Calu3 (cell line): ENCODE measurements at places on chromosomes 5 and 9. TPM values are rescaled to one million over a fixed set of nuclear protein-coding genes. Genes with fewer than 3 reads are reported as not detected.

- DNase-seq = peak; percentile 51
Observed at GRCh38 chr9:136996361-136997292, at the start of gene CLIC3. TSS of gene CLIC3 (minus strand) at chr9:136996568. CDS start at chr9:136996543, 25 bp downstream.

- DNase-seq = no peak
Observed at GRCh38 chr5:66551338-66551737, 44.9 kb upstream of the MAST4 start.

DNA sequence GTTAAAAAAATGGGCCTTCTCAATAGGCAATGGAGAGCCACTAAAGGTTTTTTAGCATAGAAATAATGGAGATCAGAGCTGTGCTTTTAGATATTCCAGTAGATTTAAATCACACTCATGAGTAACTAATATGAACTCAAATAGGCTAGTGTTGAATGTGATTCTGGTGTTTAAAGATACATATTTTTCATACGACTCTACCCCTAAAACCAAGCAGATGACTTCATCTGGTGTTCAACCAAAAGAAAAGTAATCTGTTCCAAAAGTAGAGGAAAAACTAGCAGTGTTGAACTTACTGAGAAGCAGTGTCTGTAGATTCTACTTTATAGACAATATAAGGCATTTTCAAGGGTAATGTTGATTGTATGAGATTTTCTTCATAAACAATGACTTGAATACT is 138.1 kb downstream of the TSSK1B start:
- no peak for DNase-seq

- no peak for DNase-seq
Observed at GRCh38 chr9:129398961-129399633, 221.0 kb upstream of the IER5L start.

DNA sequence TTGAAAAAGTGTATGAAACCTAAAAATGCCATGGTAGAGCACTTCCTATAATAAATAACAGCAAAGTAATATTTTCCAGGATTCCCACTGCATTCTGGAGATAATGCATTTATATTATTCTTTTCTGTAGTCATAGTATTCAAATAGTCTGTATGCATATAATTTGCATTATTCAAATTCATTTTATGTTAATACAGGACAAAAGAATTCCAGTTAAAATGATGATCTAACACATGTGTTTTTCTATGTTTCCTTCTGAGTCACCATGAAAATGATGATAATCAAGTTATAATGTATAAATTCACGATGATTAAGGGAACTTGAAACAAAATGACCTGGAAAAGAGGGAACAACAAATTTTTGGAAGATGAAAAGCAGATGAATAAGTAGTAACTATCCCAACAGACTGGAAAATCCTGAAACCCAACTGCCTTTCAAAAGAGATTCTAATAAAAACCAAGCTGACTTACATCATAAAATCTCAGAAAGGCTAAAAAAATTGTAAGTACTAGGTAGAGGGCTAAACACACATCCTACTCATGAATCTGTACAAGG is 358.6 kb upstream of the PAPPA start:
- DNase-seq = no peak

PDLIM4 gene
- 15.4 and 20.8 TPM in 2 replicates for total RNA-seq

DNA sequence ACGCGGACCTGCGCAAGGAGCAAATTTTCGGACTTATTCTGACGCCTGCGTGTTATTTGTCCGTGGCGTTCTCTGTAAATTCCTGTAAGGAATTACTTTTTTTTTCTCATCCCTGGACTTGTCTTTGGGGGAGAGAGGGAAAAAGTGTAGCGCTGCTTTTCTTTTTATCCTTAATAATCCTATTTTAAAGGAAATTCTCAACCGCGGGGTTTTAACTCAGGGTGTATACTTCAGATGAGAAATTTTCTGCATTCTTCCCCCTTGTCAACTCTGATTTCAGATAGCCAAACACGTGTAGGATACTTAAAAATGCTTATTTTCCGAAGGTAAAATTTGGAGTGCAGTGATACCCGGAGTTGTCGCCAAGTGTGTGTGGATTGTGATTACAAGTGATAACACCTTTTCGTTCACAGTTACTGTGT is 853 bp downstream of the DCP2 start:
- DNase-seq = no peak

DAPK1 gene
- total RNA-seq = 133 and 166 TPM in 2 replicates

DNA sequence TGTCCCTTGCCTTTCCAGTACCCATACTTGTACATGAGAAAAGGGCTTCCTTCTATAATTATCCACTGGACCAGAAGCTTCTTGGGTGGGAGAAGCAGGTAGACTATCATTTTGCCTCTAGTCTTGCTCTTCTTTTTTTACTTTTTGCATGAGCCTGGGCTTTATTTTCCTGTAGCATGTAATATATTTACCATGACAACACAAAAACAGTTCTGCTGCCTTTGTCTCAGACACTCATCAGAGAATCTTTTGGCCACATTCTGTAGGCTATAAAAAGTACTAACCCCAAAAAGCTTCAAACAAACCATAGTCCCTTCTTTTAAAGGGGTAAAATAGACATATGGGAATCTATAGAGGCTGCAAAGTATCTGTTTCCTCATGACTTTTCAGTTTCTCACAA is 339.2 kb upstream of the PIK3R1 start:
- DNase-seq = no peak

DNA sequence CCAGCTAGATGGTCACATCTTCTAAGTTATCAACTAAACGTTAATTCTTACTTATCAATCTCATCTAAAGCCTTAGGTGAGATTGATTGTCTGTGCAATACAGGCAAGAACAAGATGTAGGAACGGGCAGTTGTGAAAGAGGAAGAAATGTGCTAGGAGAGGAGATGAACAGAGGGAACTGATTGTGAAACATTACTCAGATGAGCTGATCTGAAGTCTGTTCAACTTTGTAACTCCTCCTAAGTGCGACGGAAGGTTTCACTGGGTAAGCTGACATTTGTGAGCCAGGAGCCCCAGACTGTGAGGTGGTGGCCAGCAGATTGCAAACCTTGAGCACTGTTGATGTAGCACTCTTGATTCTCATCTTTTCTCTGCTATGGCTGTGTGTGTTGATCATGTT is 204.1 kb downstream of the CD180 start:
- no peak for DNase-seq

MED27 gene
- total RNA-seq = 17.0 and 19.3 TPM in 2 replicates

GRCh38 chr9:137178201-137178938 is 6.5 kb upstream of the TMEM210 start:
- DNase-seq = no peak

HTR1A gene
- total RNA-seq = not detected in 2 replicates

DNA sequence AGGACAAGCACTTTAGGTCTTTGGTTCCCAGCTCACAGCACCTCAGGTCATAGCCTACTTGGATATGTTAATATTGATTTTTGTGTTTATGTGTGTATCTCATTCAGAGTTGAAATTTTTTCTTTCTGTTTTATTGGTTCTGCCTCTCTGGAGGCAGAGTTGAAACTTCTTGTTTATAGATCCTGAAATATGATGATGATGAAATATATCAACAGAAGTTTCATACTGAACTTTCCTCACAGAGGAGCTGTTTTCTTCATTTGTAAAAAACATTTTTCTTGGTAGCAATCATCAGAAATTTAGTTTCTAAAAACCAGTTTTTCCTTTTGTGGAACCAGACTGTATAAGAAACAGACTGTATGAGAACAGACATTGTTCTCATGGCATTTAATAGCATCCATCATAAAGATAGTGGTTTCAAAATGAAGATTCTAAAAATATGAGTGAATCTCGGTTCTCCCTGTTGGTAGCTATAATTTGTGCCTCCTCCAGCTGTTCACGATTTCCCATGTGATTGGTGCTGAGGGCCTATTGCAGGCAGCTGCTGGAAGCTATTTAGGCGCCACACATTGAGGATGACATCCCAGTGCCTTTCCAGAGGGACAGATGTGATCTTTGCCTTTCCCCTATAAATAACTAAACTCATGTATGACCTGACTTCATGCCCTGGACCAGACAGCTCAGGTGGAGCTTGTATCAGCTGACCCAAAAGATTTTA is 39.5 kb upstream of the CFAP157 start:
- no peak for DNase-seq

TRIM7 gene
- total RNA-seq = 1.8 and 2.4 TPM in 2 replicates

GRCh38 chr5:149915392-149916260 is 29.0 kb downstream of the PDE6A start:
- DNase-seq = no peak

DNA sequence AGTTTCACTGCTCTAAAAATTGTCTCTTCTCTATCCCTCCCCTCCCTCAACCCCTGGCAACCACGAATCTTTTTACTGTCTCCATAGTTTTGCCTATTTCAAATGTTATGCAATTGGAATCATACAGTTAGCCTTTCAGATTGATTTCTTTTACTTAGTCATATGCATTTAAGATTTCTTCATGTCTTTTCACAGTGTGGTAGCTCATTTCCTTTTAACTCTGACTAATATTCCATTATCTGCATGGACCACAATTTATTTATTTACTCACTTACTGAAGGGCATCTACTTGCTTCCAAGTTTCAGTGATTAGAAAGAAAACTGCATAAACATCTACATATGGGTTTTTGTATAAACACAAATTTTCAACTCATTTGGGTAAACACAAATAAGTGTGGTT is 372.3 kb downstream of the CDH18 start:
- no peak for DNase-seq

PCDHGB5 gene
- total RNA-seq = 9.1 and 12.4 TPM in 2 replicates

GRCh38 chr5:67992923-67993322 is 222.6 kb upstream of the PIK3R1 start:
- DNase-seq = no peak

DNA sequence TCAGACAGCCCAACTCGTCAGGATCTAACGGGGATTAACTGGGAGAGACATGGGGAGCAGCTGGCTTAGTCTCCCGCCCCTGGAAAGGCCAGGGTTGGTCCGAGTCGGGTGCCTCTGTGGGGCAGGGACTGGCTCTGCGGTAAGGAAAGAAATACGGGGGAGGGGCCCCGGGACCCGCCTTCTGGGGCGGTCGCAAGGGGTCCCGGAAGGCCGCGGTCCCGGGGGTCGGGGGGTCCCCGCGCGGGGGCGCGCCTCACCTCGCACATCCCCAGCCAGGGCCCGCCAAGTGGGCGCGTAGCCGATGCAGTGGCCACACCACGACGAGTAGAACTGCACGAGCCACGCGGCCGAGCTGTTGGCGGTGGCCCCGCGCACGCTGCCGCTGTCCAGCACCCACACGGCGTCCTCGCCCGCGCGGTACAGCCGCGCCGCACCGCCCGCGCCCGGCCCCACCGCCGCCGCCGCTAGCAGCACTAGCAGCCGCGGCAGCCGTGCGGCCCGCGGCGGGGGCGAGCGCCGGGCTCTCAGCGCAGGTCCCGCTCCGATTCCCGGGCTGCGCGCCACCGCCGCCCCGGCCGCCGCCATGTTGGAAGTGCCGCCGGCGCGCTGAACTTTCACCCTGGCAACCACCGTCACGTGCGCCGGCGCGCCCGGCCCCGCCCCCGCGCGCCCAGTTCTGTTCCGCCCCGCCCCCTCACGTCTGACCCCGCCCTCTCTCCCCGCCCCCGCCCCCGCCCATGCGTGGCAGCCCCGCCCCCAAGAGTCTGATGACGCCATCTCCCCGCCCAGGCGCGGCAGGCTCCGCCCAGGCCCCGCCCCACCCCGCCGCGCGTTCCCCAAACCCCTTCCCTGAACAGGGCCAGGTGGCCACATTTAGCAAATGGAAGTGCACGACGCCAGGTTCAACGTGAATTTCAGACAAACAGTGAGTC is at the start of gene QSOX2:
QSOX2 (minus strand) TSS at position 594 of the 932 bp plus-strand sequence; CDS start at position 585, 9 bp downstream.
- DNase-seq = peak; percentile 75

DNA sequence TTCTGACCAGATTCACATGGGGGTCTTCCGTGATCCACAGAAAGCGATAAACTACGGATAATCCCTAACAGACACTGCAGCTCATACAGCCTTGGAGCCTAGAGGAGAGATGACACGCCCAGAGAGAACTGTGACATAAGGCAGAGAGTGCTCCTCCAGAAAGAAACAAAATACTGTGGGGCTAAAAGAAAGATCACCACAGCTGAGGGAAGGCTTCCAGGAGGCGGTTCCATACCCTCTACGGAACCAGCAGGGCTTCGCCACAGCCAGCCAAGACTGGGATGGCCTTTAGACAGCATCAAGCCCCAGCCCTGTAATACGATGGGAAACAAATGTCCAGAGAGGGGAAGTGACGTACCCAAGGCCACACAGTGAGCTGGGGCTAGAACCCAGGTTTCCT is 19.3 kb downstream of the GPX3 start:
- DNase-seq = no peak

MYORG gene
- total RNA-seq = 11.5 and 12.5 TPM in 2 replicates

- DNase-seq = no peak
Observed at GRCh38 chr5:136230176-136230575, 37.2 kb upstream of the SMIM32 start.

DNA sequence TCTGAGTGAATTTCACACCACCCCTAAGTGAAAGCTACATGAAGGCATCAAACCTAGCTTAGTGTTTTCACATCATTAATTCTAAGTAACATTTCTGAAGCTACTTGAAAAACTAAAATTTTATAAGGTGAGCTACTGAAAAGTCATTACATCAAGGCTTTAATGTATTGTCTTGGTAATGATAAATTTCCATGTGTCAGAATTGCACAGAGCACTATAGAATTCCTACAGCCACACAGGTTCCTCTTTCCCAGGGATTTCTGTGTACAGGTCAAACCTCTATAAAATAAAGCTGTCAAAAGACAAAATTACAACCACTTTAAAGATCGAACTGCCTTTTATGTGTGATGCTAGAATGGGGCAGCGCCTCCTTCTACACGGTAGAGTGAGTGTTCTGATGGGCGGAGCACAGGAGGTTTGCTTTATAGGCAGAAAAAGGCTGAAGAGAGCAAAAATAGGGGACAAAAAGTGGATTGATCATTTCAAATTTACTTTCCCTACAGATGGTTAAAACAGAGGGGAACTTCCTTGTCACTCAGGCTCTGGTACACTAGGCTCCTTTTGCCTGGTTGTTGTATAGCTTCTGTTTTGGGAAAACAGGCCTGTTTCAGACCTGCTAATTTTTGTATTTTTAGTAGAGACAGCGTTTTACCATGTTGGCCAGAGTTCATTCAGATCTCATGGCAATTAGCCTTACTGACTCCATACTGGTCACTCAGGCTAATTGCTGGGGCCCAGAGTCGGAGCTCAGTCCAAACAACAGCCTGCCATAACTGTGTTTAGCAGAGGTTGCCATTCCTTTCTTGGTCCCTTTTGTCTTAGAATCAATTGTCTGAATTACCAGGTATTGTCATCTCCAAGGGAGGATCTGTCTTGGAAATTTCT is 102.5 kb upstream of the BASP1 start:
- no peak for DNase-seq

DNA sequence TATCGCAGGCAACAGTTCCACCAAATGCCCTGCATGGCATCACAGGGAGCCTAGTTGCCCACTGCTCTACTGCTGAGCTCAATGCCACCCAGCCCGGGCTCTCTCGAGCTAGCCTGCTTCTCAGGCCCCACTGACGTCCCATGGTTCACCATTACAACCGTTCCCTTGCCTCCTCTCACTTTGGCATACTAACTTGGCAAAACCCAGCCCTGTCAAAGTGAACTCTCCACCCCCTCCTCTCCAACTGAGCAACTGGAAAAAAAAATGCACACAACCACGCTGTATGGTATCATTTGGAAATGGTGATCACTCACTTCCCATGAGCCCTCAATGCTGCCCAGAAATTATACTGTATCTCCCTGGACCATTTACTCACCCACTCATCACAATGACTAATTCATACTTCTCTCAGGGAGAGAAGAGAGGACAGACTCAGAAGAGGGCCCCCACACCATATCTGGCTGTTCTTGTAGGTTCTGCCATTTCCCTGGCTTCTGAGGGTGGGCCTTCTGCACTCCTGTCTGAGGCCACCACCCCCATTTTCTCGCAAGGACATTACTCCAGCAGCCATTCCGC is 51.4 kb upstream of the RARS1 start:
- no peak for DNase-seq

CATSPER3 gene
- total RNA-seq = 1.4 and 1.5 TPM in 2 replicates
